ENCODE measurements at places on chromosomes 1 and 21. TPM values are rescaled to one million over a fixed set of nuclear protein-coding genes. Genes with fewer than 3 reads are reported as not detected.

FCER1A gene
- not detected for total RNA-seq

DNA sequence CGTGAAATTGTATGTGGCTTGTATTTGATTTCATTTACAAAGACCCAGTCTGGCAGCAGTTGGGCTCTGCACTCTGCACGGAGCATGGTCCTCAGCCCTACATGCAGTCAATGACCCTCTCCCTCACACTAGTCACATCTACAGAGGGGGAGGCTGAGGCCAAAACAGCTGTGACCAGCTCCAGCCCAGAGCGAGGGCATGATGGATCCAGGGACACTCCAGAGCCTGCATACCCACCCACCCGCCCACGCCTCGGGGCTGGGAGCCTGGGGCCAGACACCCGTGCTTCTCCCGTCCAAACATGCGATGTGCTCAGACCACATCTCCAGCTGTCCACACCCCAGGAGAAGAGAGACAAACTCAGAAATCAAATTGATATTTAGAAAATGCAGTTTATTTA is 14.0 kb upstream of the PRDM16 start:
- DNase-seq, result no peak

DNA sequence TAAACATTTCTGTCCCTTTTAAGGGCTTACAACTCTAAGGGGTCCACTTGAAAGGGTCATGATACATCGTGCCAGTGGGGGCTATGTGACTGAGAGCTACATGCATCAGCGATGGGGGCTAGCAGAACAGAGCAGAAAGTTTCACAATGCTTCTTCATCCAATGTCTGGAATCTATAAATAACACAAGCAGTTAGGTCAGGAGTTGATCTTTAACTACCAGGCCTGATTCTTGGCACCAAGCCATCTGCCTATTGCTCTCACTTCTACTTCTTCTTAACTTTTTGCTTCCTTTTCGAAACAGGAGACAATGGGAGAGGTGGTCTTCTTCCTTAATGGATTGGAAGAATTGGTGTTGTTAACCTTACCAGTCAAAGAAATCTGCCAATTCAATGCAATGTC is 410.0 kb downstream of the TGFB2 start:
- no peak for DNase-seq

DNA sequence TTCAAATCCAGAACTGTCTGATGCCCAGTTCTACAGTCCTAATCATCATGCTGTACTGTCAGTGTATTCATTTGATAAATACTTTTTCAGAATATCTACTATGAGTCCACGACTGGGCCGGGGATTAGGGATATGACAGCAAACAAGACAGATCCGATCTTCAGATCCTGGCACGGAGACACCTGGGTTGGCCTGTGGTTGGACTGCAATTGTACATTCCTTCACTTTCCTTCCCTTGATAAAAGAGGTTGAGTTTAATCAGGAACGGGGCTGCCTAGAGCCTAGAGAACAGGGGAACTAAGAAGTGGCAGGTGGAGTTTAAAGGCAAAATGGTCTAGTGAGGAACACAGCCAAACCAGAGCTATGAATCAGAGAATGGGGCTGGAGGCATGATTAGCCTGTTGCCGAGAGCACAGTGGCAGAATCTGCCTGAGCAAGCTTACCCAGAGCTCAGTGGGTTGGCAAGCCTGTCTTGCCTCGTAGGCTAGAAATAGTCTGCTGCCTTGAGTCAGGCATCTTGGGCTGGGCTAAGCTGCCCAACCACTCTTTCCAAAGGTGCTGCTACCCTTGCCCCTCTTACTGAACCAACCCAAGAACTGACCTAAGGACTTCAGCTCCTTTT is 38.1 kb upstream of the PTCH2 start:
- DNase-seq, result no peak

DNA sequence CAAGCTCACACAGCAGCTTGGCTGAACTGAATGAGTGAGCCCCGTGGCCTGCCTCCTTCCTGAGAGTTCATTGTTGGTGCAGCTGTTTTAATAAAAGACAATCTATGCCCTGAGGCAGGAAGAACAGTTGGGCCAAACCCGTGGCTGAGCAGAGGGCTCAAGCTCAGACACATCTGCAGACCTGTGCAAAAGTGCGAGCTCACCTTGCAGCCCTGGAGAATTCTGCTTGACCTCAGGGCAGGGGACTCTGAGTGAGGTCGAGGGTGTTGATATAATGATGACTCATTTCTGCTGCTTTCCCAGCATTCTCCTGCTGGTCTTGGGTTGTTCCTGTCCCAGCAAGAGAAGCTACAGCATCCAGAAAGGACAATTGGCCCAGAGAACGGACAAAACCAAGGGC is 61.0 kb downstream of the ATP5PO start:
- DNase-seq, result no peak

- no peak for DNase-seq
Observed at GRCh38 chr1:63592536-63593302, 492 bp upstream of the PGM1 start.

FALEC gene
- total RNA-seq, result not detected

DNA sequence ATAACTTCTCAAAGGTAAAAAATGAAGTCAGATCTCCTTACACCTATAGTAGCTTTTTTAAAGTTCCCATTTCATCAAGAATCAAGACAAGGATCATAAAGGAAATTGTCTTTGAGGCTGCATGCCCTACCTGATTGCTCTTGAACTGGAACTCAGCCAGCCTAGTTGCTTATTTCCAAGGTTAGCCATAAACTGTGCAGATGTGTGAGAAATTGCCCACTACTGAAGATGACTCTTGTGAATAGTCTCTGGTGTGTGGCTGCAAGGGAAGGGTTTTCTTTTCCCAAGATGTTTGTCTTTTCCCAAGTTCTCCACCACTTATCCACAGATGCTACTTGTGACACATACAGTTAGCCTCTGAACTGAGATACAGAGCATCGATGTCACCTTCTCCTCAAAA is 81.7 kb upstream of the DUSP10 start:
- no peak for DNase-seq

GRCh38 chr1:34808051-34808810 is 15.4 kb downstream of the GJA4 start:
- no peak for DNase-seq

COL9A2 gene
- total RNA-seq, result 0.85 TPM

- DNase-seq, result no peak
Observed at GRCh38 chr1:228226956-228227791, 19.3 kb downstream of the OBSCN start.

NUDT17 gene
- 10.1 TPM for total RNA-seq

Measured in H4 (cell line).